Activated T-cell treated with anti-CD3 and anti-CD28 coated beads, Interleukin-2, amount 50 U/mL, for 4 hours (primary cell): ENCODE measurements at places on chromosomes 3 and 15.

GRCh38 chr3:81255463-81255862 lies 506.0 kb downstream of the GBE1 start:
- no peak for DNase-seq

DNA sequence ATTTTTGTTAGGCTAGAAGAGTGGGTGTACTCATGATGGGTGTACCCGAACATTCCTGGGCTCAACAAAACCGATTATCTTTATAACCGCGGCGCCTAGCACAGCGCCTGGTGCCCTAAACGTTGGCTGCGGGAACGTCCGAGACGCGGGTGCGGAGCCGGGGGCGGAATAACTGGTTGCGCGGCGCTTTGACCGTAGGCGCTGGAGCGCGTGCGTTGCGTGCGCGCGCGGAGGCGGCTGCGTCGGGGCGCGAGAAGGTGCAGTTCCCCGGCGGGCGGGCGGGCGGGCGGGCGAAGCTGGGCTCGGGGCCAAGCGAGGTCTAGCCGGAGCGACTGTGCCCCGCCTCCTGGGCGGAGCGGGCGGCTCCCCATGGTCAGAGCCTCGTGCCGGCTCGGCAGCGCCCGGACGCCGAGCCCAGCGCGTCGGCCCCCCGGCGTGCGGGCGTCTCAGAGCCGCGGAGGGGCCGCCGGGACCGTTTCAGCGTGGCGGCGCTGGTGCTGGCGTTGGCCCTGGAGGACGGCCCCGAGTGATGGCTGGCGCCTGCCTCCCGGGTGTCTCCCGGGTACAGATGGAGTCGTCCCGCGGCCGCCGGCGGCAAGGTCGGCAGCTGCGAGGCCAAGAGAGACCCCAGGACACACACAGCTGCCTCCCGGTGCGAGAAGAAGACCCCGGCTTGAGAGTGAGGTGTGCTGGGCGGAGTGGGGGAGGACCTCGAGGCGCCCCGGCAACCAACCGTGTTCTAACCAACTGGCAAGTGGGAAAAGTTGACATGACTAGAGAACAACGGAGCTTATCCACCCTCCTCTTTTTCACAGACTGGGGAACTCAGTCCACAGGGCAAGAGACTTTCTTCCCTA lies at the start of gene PLAAT1:
Gene PLAAT1 (plus strand): TSS at position 373 of the 857 bp plus-strand sequence. CDS start 14,429 bp downstream, outside the sequence.
- no peak for DNase-seq

GRCh38 chr3:72739531-72740466 lies 108.4 kb downstream of the SHQ1 start:
- DNase-seq: no peak

GRCh38 chr3:72661115-72661457 lies 187.2 kb downstream of the SHQ1 start:
- no peak for DNase-seq

GRCh38 chr3:148598619-148599018 lies 99.1 kb upstream of the AGTR1 start:
- DNase-seq: no peak

GRCh38 chr3:159260049-159260662 lies 458.3 kb downstream of the MFSD1 start:
- DNase-seq: no peak

GRCh38 chr3:194766845-194767244 lies 81.2 kb downstream of the FAM43A start:
- no peak for DNase-seq

DNA sequence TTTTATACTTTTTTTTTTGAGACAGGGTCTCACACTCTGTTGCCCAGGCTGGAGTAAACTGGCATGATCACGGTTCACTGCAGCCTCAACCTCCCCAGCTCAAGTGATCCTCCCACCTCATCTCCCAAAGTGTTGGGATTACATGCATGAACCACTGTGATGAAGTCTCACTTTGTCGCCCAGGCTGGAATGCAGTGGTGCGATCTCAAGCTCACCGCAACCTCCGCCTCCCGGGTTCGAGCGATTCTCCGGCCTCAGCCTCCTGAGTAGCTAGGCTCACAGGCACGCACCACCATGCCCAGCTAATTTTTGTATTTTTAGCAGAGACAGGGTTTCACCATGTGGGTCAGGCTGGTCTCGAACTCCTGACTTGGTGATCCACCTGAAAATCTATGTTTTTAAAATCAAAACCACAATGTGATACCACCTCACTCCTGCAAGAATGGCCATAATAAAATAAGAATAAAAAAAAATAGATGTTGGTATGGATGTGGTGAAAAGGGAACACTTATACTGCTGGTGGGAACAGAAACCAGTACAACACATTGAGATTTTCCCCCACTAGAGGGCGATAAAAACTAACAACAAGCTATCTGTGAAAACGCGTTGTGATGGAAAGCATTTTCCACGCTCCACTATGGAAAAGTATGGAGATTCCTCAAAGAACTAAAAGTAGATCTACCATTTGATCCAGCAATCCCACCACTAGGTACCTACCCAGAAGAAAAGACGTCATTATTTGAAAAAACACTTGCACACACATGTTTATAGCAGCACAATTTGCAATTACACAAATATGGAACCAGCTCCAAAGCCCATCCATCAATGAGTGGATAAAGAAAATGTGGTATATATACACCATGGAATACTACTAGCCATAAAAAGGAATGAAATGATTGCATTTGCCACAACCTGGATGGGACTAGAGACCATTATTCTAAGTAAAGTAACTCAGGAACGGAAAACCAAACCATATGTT lies 26.8 kb upstream of the OCA2 start:
- DNase-seq: no peak

DNA sequence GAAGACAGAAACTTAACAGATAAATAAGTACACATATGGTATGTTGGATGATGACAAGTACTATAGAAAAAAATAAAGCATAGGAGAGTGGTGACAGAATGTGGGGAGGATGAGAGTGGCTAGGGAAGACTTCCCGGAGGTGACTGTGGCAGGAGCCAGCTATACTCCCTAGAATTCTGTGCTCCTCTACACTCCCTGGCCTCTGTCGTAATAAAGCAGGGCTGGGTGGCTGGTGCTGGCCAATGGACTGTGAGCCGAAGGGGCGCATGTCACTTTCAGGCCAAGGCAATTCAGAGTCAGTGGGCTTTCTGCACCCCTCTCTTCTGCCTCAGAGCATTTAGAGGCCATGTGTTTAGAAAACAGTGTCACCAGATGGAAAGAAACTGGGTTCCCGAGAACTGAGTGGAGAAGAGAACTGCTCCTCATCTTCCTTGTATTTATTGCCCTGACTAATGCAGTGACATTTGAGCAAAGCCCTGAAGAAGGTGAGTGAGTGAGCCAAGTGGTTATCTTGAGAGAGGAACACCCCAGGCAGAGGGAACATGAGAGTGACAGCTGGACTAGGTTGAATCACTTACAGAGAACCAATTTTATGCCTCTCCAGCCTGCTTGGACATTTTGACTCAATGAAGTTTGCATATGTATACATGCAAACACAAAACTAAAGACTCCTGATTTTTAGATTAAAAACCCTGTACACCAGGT lies 5.2 kb upstream of the VPS8 start:
- DNase-seq: no peak

DNA sequence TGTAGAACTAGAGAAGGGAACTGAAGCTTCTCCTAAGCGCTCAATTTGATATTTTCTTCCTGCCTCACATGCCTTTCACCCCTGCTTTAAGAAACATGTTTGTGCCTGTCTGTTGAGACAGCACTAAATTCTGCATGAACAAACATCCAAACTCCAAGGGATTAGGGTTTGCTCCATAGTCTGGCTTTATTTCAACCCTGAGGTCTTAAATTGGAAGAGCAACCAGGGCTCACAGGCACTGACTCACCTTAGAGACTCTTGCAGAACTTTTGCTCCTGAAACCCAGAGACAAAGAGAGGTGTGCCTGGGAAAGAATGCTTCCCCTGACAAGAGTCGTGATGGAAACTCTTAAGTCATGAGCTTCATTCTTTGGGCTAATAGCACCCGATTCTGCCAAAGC lies 393.9 kb upstream of the MCTP2 start:
- DNase-seq: no peak

DNA sequence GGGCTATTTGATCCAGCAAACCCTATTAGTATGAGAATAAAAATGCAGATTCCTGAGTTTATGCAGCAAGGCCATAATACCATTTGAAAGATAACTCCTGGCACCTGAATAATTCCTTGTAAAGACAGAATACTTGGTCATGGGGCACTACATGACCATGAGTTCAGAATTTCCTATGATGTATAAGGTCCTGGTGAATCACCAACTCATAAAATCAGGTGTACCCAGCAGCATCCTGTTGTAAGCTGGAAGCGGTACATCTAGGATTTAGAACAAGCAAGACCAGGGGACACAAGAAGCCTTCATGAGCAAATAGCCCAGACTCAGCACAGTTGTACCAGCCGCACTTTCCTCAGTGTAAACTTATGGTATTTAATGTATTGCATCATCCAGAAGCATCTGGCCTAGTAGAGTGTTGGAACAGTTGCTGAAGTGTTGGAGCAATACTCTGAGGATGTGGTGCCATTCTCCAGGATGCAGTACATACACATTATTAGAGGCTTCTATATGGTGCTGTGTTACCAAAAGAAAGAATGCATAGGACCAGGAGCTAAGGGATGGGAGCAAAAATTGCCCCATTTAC lies 233.4 kb downstream of the SQOR start:
- no peak for DNase-seq

GRCh38 chr3:143697975-143698374 lies 150.3 kb downstream of the SLC9A9 start:
- DNase-seq: no peak

DNA sequence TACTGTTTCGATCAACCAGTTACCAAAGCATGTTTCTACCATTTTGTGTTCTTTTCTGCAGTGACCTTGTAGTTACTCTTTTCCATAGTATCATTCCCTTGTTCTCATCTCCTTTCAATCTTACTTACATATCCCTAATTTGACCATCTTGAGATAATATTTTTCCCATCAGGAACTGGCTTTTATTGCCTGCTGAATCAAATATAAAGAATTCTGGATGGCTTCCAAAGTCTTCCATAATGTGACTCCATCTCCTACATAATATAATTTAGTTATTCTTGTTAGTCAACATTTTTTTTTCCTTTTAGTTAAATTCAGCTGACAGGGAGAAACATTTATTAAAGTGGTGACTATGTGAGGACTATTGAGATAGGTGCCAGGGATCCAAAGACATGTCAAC lies 7.0 kb downstream of the USP8 start:
- no peak for DNase-seq

- no peak for DNase-seq
These were observed 356.2 kb downstream of the OCA2 start for GRCh38 chr15:27742751-27743477.

DNA sequence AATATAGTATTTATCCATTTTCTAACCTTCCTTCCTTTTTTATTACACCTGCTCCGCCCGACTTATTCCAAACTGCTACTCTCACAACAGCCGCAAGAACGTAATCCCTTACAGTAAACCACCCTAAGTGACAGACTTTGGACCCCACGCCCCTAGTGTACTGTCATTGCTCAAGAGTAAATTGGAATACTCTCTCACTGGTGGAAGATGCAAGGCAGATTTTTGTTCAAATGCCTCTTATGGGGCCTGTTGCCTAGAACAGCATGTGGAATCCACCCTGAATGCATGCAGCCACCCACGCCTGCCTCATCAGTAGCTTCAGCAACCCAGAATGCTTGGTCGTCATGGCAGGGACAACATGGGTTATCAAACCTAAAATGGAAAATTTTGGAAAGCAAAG lies 226.2 kb upstream of the ST8SIA2 start:
- DNase-seq: no peak

GRCh38 chr3:146195030-146195429 lies 34.0 kb upstream of the PLOD2 start:
- DNase-seq: no peak

DNA sequence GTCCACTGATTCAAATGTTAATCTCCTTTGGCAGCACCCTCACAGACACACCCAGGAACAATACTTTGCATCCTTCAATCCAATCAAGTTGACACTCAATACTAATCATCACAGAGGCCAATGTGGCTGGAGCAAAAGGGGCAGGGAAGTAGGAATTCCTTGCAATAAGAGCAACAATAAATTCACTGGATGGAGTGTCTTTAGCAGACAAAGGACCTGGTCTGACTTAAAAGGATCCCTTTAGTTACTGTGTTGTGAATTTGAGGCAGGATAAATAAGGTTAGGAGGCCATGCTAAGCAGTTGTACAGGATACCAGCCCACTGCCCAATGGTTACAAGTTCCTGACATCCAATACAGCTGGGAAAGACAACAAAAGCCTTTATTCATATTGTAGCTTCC lies 12.3 kb upstream of the GFM1 start:
- DNase-seq: no peak

- DNase-seq: no peak
These were observed 688.3 kb upstream of the LMCD1 start for GRCh38 chr3:7813365-7813764.

- no peak for DNase-seq
These were observed 31.5 kb downstream of the SEMA5B start for GRCh38 chr3:122996038-122996580.

- no peak for DNase-seq
These were observed 108.3 kb upstream of the MME start for GRCh38 chr3:154971771-154972326.

- DNase-seq: no peak
These were observed 3.6 kb upstream of the SMAD6 start for GRCh38 chr15:66698318-66698961.

- DNase-seq: no peak
These were observed 7.8 kb downstream of the ATP2C1 start for GRCh38 chr3:130901463-130902204.

DNA sequence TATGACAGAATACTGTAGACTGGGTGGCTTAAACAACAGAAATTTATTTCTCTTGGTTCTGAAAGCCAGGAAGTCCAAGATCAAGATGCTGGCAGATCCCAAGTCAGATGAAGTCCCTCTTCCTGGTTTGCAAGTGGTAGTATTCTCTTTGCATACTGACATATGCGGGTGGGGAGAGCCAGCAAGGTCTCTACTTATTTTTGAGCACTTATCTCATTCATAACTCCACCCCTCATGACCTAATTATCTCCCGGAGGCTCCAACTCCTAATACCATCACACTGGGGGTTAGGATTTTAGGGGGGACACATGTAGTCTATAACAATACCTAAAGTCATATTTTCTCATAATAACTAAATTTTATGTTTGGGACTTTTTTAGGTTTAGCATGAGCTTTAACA lies 65.3 kb downstream of the BLM start:
- DNase-seq: no peak

DNA sequence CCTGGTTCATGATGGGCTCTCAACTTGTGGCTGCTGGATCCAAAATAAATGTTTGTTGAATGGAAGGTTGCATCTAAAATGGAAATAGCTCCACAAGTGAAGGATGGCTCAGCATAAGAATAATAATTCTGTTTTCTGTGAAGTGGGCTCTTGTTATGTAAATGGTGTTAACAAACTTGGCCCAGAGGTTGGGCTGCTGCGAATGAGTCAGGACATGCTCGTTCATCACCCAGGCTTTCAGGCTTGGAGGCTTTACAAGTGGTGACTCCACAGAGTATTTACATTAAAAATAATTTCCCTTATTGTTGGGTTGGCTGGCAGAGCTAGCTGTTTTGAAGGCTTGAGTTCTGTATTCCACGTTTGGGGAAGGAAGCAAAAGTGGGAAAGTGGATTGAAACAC lies 60.5 kb downstream of the ITGB5 start:
- no peak for DNase-seq

DNA sequence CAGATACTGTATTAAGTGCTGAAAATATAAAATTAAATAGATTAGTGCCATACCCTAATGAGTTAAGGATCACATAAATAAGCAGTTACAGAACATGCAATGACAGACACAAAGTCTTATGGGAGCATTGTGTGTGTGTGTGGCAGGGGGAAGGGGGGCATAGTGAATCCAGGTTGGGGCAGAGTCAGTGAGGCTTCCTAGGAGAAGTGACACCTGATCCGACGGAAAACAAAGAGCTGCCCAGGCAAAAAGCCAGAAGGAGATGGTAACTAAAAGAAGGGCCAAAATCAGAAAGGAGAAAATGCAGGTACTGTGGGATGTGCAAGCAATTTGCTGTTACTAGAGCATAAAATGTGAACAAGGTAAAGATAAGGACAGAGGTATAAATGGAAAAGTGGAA lies 80.1 kb upstream of the CHRM5 start:
- no peak for DNase-seq
